Endothelial cell of umbilical vein (primary cell): ENCODE measurements at places on chromosomes 1 and 21. TPM values are rescaled to one million over a fixed set of nuclear protein-coding genes. Genes with fewer than 3 reads are reported as not detected.

DIO1 gene
- not detected in 2 replicates for polyA plus RNA-seq

GRCh38 chr1:157302724-157303123 lies 164.5 kb upstream of the ETV3 start:
- DNase-seq: no peak

DNA sequence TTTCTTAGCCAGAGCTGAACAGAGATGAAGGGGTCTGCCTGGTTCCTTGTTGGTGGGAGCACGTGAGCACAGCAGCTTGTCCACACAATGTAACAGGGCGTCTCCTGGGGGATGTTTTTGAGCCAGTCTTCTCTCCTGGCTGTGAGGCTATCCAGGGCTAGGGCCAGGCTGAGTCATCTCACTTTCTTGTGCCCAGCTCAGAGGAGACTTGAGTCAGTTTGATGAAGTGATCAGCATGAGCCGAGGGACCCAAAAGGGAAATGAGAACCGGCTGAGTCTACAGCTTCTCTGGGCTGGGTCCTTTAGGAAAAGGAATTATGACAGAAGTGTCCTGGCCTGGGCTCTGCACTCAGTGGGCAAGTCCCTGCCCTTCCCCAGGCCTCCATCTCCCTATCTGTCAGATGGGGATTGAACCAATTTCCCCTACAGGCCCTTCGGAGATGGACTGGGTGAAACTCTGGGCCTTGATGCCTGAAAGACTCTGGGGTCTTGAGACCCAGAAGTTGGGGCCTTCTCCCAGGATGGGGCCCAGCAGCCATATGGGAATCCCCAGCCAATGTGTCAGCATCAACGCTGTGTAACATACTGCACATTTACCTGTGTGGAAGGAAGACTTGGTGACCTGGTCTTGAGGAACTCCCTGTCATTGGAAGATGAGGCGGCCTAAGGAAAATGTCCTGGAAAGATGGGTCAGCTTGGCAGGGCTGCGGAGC lies 36.6 kb downstream of the DMRTB1 start:
- DNase-seq: no peak

ARHGEF10L gene
- 1.9 and 3.3 TPM in 2 replicates for polyA plus RNA-seq
